Brain pericyte (primary cell): ENCODE measurements at places on chromosomes 12 and 14.

- DNase-seq: no peak
Observed at GRCh38 chr14:70685474-70686197, 43.9 kb downstream of the TTC9 start.

DNA sequence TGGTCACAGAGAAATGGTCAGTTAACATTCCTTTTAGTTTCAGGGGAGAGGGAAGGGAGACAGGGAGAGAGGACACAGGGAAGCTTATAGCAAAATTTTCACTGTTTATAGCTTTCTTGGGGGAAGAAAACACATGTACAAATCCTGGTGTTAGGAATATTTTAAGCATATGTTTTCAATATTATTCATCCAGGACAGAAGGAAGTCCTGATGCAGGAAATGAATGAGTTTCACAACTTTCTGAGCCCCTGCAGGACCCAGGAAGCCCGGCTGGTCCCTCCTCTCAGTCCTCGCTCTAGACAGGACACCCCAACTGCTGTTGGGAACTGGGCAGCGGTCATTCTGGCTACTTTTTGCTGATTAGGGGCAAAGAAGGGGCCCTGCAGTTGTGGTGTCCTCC is 71.1 kb upstream of the ZDHHC17 start:
- no peak for DNase-seq

DNA sequence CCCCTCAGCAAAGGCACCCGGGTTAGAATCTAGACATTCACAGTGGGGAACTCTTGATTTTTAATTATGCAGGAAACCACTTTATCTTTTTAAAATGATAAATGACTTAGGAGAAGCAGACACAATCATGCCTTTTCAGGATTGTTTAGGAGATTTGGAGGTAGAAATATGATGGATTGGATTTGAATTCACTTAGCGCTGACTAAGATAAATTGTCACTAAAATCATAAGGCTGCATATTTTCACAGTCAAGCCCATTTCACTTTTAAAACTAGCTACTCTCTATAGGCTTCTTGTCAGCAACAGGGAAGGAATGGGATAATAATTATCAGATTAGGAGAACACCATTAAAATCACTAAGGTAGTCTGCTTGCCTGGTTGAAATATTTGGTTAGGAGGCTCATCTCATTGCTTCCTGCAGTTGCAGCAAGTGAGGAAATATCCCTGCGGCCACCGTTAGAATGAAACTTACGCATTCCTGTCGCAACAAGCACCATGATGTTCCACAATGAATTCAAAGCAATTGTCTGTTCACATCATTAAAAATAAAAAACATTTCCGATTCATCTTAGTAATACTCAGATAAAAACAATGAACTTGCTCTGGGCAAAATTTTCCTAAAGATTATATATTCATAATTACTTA is 31.9 kb downstream of the DACT1 start:
- DNase-seq: no peak

GRCh38 chr12:42372154-42372791 is 46.3 kb downstream of the PPHLN1 start:
- no peak for DNase-seq

DNA sequence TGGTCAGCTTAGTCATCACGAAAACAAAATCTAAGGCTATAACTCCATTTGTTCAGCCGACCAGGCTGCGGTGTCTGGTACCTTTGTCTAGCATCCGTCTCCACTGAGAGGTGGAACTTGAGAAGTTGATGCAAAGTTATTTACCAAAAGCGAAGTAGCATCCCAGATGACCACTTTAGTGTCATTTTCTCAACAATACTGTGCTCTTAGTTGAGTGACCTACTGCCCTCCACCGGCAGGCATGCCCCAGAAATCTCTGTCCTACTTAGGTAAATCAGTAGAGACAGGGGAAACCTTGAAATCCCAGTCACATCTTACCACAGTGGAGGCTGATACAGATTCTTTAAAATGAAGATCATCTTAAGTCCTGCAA is 1.3 kb upstream of the ST8SIA1 start:
- DNase-seq: no peak

DNA sequence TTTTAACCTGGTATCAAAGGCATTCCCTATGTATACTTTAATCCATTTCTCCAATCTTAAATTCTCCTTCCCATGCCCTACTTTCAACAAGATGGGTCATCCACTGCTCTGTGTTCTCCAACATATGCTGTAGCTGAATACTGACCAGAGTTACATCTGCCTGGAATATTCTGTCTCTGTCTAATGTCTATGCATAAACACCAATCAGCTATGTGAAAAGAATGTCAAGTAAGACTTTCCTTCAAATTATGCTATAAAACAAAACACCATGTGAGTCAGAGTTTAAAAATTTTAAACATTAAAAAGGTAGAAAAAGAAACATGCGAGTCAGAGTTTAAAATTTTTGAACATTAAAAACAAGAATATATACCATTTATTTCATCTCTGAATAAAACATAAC is 19.3 kb downstream of the NT5DC3 start:
- no peak for DNase-seq

GRCh38 chr14:95832012-95832411 is 44.6 kb upstream of the TUNAR start:
- no peak for DNase-seq

DNA sequence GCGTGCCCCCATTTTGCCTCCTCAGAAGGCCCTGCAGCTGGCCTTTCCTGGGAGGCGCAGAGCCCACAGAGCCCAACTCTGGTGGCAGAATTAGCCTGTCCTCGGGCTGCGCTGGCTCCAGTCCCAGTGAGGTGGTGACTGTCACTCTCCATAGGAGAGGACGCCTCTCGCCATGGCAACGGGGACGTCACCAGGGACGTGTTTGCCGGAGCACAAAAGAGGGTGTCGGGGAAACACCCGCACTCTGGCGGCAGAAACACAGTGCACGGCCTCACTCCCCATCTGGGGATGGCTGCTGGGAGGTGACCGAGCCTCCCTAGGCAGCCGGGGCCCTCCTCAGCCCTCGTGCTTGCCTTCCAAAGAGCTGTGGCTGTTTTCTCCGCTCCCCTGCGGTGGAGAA is 50.2 kb upstream of the NCOR2 start:
- DNase-seq: no peak

GRCh38 chr14:32072676-32073075 is 4.4 kb upstream of the ARHGAP5 start:
- DNase-seq: no peak

- no peak for DNase-seq
Observed at GRCh38 chr14:89121968-89122620, 294.9 kb downstream of the FOXN3 start.
